Hematopoietic multipotent progenitor cell treated with erythropoietin and hydrocortisone succinate and interleukin-3 and kit ligand, for 8 days (in vitro differentiated cells): ENCODE measurements at places on chromosomes 5 and 9.

DNA sequence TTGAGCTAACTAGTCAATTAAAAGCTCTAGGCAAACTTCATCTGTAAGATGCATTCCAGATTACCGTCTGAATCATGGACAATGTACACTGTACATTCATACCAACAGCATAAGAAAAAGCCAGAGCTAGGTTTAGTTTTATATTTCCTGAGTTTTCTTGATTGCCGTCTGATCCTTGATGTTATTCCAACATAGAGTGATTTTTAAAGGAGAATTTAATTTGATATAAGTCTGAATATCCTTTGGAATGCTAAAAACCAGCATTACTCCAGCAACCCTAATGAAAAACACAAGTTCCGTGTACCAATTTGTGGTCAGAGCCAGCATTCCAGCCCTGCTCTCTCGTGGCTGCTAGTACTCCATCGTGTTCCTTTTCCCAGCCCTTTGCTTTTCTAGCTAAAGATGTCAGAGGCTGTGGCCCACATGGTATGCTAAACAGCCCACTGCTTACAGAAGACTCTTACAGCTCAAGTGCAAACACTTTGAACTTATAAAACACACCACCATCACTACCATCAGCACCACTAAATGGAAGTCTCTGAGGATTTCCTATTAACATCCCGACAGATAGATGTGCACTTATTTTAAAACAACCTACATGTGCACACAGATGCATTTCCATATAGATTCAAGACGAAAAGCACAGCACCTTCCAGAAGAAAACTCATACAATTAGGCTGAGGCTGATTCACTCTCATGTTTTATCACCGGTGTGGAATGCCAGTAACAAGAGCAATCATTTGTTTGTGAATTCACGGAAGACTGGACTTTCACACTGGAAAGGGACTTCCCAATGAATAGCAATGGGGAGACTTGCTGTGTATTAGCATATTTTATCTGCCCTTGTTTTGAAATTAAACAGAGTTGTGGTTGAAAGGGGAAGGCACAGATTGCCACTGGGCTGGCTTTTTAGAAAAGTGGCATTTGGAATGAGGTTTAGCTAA is 246.9 kb upstream of the GAS1 start:
- DNase-seq: no peak

DNA sequence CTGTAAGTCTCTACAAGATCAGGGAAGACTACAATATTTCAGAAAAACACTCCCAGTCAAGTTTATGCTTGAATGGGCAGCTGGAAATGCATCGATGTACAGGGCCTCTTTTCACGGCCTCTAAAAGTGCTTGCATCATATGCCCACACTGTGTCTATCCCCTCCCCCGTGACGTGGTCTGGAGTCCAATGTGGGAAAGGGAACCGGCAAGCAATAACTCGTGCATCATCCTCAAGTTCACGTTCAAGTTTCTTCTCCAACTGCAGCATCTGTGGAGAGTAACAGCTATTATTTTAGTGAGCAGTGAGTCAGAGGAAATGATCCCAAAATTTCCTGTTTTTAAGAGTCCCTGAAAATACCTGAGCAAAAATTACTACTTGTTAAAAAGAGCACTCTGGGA is 22.3 kb downstream of the ATPSCKMT start:
- DNase-seq: no peak

- DNase-seq: no peak
Measured at GRCh38 chr5:40738502-40738901, 17.3 kb downstream of the TTC33 start.

DNA sequence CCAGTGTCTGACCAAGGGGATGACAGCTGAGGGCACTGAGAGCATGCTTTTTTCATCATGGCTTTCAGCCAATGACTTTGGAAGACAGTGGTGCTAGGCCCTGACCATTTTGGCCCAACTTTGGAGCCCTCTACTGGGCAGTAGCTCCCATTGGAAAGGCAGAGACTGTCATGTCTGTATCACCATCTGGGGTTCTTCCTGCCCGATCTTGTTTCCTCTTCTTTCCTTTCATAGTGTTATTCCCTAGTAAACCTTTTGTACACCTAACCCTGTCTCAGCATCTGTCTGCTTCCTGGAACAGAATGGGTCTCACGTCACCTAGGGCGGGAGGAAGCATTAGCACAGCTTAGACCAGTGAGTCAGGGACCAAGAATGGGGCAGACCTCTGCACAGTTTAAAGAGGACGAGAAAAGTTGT is 97.4 kb upstream of the MAST4 start:
- DNase-seq: peak; percentile 42

- no peak for DNase-seq
Measured at GRCh38 chr5:107485184-107485583, 185.6 kb downstream of the EFNA5 start.

DNA sequence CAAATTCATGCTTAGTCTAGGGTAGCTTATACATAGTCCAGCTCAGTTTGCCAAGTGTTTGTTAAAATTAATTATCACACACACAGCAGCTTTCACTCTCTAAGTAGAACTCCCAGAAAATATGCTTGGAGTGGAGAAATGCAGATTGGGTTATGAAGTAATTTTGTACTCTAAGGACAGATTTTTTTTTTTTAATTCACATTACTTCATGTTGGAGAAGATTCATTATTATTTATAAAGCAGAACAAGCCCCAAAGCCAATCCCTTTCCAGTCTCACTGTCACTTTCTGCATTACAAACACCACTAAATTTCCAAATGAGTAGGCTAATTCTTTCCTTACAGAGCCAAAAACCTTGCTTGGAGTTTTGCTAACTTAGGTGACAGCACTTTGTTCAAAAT is 11.7 kb upstream of the C9orf72 start:
- DNase-seq: no peak

DNA sequence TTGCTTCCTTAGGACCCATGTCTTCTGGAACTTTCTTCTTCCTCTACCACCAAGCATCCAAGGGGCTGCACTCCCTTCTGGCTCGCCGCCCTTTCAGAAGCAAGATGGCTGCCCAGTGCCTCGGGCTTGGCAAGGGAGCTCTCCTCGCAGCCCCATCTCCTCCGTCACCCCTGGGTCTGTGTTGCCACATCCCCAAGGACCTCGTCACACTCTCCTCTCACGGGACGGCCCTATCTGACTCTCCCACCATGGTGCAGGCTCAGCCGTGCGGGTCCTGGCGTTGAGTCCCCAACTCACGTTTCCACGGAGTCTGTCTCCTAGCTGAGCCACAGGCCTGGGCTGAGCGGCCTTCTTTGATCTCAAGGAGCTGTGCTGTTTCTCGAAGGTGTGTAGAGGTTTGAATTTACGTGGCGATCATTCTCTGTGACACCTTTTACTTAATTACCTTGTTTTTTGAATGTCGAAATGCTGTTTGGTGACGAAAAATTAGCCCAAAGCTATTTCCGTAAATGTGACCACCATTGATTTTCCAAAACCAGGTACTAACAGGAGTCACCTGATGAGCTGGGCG is 15.0 kb upstream of the SCGB3A1 start:
- DNase-seq: no peak
